GM12878 (cell line): ENCODE measurements at places on chromosomes 6 and 20.

- DNase-seq: no peak
- H3K27ac ChIP-seq: no peak overlapping the region
- no peak overlapping the region for H3K4me3 ChIP-seq
- H3K27me3 ChIP-seq: no peaks in the 10 kb centered on the region
- no peaks in the 10 kb centered on the region for H3K36me3 ChIP-seq
- H3K4me1 ChIP-seq: no peaks in the 10 kb centered on the region
Observed at GRCh38 chr6:34926655-34927054, 37.6 kb downstream of the ANKS1A start.

DNA sequence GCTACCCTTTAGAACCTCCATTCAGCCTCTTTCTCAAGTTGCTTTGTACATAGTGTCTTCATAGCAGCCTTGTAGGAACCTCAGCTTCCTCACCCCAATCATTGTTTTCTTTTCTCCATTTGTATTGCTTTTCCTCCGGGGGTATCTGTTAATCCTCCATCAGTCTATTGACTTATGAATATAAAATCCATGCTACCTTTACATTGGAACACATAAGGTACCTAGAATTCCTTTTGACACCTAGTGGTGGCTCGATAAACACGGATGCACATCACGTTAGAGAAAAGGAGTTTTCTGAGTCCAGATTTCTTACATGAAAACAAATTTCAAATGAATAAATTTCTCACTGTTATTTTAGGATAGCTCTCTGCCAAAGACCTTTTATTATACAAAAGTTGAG, 6.3 kb upstream of the EDN1 start:
- peaks cover 4% of the 10 kb centered on the region; the same call in 1 of the 2 replicates for H3K4me1 ChIP-seq
- H3K27me3 ChIP-seq: no peaks in the 10 kb centered on the region
- DNase-seq: no peak
- no peak overlapping the region for H3K27ac ChIP-seq
- H3K36me3 ChIP-seq: no peaks in the 10 kb centered on the region

GRCh38 chr20:17614176-17614811, 44.4 kb downstream of the DSTN start:
- no peaks in the 10 kb centered on the region for H3K27me3 ChIP-seq
- no peak overlapping the region for H3K27ac ChIP-seq
- DNase-seq: no peak
- H3K4me1 ChIP-seq: no peaks in the 10 kb centered on the region
- H3K36me3 ChIP-seq: peaks cover 5% of the 10 kb centered on the region

DNA sequence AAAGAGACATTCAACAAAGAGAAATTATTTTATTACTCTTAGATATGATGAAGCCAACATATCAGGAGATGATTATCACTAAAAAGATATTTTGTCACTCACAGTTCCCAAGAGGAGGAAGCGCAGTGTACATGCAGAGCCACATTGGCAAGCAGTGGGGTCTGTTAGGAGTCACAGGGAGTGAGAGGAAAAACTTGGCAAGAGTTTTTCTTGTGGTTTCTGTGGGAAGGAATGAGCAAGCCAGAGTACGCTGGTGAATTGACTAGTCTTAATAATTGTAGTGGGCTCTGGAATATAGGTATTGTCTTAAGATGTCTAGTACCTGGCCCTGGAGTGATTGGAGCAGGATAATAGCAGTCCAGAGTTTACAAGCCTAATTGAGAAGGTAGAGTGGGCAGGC, 1095.2 kb downstream of the GRIK2 start:
- no peak overlapping the region for H3K4me3 ChIP-seq
- H3K4me1 ChIP-seq: no peaks in the 10 kb centered on the region
- H3K36me3 ChIP-seq: no peaks in the 10 kb centered on the region
- H3K27me3 ChIP-seq: no peaks in the 10 kb centered on the region
- no peak overlapping the region for H3K27ac ChIP-seq

- H3K27me3 ChIP-seq: no peaks in the 10 kb centered on the region
- no peak overlapping the region for H3K27ac ChIP-seq
Observed at GRCh38 chr6:163392533-163392932, 22.0 kb upstream of the QKI start.

DNA sequence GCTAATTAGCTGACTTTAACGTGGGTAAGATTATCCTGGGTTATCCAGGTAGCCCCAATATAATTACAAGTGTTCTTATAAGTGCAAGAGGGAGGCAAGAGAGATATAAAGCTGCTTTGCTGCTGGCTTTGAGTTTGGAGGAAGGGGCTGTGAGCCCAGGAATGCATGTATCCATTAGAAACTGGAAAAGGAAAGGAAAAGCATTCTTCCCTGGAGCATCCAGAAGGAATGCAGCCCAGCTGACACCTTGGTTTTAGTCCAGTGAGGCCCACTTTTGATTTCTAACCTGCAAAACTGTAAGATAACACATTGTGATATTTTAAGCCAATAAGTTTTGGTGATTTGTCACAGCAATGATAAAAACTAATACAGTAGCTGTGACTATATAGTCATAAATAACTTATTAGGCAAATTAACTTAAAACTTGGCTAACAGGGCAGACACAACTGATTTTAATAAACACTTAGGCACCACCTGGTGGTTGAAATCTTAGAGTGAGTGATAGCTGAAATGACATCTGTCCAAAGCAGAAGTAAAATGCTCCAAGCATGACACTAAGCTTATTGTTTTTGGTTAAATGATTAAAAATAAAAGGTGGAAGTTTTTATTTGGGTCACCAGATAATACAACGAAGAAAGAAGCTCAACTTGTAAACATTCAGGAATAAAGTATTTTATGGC, 35.6 kb downstream of the ADGRF4 start:
- H3K4me3 ChIP-seq: no peak overlapping the region
- no peaks in the 10 kb centered on the region for H3K36me3 ChIP-seq
- H3K27me3 ChIP-seq: no peaks in the 10 kb centered on the region
- H3K4me1 ChIP-seq: no peaks in the 10 kb centered on the region
- DNase-seq: peak; percentile 7
- no peak overlapping the region for H3K27ac ChIP-seq

DNA sequence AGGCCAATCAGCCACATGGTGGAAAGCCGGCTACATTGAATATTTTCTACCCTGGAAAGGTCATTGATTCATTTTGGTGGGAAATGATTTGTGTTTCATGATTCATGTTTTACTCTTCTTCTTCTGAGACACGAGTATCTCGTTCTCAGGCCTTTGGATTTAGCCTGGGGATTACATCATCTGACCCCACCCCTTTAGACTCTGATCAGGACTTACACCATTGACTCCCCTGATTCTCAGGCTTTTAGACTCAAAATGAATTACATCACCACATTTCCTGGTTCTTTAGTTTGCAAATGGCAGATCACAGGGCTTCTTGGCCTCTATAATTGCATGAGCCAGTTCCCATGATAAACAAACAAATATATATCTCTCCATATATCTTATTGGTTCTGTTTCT, 228.8 kb downstream of the ADGRG6 start:
- no peak for DNase-seq
- H3K36me3 ChIP-seq: no peaks in the 10 kb centered on the region
- H3K27me3 ChIP-seq: no peaks in the 10 kb centered on the region
- H3K4me3 ChIP-seq: no peak overlapping the region
- H3K27ac ChIP-seq: no peak overlapping the region

GRCh38 chr6:156150391-156150790, 626.8 kb upstream of the ARID1B start:
- no peak overlapping the region for H3K27ac ChIP-seq
- DNase-seq: no peak
- H3K27me3 ChIP-seq: no peaks in the 10 kb centered on the region

DNA sequence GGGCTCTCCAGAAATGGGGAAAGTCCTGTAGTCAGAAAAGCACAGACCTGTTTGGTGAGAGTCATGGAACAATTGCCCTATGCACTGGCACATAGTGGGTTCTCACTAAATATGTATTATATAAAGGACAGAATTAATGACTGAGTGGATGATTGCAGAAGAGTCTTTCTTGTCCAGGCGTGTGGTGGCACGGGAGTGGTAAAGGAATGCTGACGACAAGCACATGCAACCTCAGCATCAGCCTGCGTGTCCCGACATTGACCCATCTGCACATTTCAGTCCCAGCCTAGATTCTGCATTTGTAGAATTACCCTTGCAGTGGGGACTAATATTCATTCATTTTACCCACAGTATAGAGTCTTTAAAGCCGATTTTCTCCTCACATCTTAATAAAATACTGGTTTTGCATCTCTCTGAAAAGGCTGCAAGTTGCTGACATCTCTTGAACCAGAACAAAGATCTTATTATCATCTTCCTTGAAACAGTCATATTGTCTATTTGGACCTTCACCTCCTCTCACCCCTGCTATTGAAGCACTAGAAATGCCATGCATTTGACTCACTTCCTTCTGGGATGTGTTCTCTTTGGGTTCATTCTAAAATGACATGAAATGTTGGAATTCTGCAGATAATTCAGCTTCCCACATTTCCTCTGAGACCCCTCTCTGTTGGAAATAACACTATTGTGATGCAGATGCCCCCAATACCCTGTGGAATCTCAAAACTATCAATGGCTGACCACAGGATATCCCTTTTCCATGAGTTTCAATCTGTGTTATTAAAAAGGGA, 883.6 kb upstream of the FLRT3 start:
- no peak overlapping the region for H3K4me3 ChIP-seq
- no peaks in the 10 kb centered on the region for H3K36me3 ChIP-seq
- no peaks in the 10 kb centered on the region; the same call in 1 of the 2 replicates for H3K27me3 ChIP-seq
- no peak for DNase-seq
- H3K4me1 ChIP-seq: no peaks in the 10 kb centered on the region
- no peak overlapping the region for H3K27ac ChIP-seq

GRCh38 chr6:14265049-14266021, 147.8 kb downstream of the CD83 start:
- no peaks in the 10 kb centered on the region for H3K27me3 ChIP-seq
- no peak for DNase-seq
- H3K4me3 ChIP-seq: no peak overlapping the region
- H3K4me1 ChIP-seq: no peaks in the 10 kb centered on the region

DNA sequence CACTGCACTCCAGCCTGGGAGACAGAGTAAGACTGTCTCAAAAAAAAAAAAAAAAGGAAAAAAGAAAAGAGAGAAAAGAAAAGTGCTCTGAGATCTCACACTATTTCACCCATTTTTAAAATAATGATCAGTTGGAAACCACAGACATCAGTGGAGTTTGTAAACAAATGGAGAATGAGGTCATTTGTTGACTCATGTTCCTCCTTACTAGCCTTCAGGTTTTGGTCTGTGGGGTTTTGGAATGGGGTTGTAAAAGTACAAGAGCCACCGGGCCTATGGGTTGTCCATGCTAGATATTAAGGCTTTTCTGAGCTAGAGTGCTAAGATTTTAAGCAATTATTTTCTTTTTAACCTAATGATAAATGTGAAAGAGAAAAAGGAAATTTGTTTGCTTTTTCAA, 104.4 kb upstream of the PRL start:
- DNase-seq: no peak
- no peaks in the 10 kb centered on the region for H3K36me3 ChIP-seq
- no peaks in the 10 kb centered on the region for H3K27me3 ChIP-seq
- no peak overlapping the region for H3K4me3 ChIP-seq
- H3K4me1 ChIP-seq: no peaks in the 10 kb centered on the region

- DNase-seq: no peak
- no peaks in the 10 kb centered on the region; the same call in none of the 2 replicates for H3K36me3 ChIP-seq
Observed at GRCh38 chr6:42618686-42619085, 54.9 kb downstream of the UBR2 start.

GRCh38 chr20:36666181-36666740, 20.3 kb upstream of the SLA2 start:
- no peak overlapping the region for H3K4me3 ChIP-seq
- H3K27me3 ChIP-seq: no peaks in the 10 kb centered on the region
- H3K4me1 ChIP-seq: no peaks in the 10 kb centered on the region

DNA sequence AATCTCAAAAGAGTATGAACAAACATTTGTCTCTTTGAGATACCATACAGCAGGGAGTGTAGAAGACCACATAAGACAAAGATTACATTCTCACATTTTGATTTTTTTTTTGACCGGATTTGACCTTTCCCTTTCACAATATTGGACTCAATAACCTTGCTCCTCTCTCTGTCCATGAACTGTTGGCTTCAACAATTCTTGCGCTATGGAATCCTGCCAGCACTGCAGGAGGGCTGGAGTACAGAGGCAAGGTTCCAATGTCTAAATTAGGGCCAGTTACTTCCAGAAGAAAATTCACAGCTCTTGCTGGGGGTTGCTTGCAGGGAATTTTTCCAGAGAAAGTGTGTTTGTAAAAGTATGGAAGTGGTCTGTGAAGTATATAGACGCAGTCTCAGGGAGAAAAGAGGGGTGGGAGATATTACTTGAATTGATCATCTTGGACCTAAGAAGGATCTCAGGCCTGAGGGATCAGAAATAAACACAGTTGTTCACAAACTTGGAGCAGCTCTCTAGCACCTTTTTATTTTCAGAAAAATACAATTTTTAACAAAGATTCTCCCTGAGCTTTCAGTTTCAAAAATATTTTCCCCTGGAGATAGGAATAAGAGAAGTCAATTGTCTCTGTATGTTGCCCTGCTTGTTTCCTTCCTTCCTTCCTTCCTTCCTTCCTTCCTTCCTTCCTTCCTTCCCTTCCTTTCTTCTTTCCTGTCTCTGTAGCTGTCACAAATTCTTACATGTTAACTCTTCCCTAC, 765.9 kb downstream of the BCKDHB start:
- H3K4me3 ChIP-seq: no peak overlapping the region
- no peaks in the 10 kb centered on the region for H3K36me3 ChIP-seq
- DNase-seq: no peak
- H3K27me3 ChIP-seq: no peaks in the 10 kb centered on the region
- no peaks in the 10 kb centered on the region for H3K4me1 ChIP-seq
- no peak overlapping the region for H3K27ac ChIP-seq

DNA sequence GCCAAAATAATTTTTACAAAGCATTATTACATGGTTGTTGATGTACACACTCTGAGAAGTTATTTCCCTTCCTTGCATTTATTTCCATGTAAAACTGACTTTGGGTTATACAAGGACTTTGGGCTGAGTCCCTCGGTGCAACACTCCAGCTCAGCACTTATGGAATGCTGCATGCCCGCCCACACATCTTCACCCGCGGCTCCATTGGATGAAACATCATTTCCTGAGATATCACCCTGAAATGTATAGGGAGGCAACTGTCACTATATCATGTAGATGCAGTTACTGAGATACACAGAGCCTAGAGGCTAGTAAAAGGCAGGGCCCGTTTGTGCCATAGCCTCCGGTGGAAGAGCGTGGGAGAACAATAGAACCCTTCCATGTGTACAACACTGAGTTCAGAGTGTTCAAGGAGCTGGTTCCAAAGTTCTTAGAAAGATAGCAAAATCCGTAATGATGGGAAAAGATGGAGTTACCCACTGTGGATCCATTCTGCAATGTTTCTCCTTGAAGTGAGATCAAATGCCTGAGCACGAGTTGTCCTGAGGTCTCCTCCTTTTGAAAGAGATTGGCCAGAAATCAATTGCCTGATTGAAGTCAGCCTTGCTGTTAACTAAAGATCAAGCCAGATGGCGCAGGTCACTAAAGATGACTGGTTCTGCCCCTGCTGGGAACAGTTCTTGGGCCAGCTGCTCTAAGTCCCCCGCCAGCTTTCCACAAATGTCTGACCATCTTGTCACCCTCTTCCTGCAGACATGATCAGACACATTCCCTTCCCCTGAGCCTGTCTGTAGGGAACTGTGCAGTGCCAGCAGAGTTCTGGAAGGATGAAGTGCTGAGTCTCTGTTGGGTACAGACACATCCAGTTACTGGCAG, 100.9 kb upstream of the IYD start:
- H3K4me3 ChIP-seq: no peak overlapping the region
- H3K27me3 ChIP-seq: no peaks in the 10 kb centered on the region; the same call in 1 of the 2 replicates
- H3K27ac ChIP-seq: no peak overlapping the region
- DNase-seq: no peak
- H3K4me1 ChIP-seq: no peaks in the 10 kb centered on the region
